T-helper 22 cell (primary cell): ENCODE measurements at places on chromosomes 5 and 9.

DNA sequence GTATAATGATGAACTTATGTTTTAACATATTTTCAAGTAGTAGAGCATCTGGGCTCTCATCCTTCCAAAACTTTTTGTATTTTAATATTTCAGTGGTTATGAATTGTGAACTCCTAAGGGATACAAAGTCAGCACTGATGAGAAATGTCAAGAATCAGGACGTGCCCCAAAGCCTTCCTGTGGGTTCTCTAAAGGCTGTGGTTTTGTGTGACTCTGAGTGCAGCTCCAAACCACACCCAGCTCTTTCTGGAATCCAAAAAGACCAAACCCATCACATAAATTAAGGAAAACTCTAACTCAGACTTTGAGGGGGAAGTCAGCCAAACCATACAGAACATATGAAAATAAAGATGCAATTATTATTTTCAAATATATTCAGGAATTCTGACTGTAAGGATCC lies 40.8 kb upstream of the SMU1 start:
- DNase-seq, result no peak

DNA sequence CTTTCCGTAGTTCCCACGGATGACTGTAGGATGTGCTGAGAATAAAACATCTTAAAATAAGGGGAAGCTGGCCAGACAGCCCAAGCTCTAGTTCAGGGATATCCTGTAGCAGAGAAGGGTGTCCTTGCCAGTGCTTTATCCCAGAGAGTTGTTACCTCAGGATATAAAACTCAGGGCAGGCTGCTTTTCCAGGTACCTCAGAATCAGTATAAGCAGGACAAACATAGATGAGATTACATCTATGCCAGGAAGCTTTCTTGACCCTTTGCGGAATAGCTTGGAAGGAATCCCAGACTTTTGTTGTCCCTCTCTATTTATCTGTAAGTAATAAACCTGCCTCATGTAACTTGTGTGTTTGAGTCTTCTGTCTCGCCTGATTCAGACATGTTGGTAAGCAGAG lies 565.7 kb downstream of the PRDM9 start:
- no peak for DNase-seq

DNA sequence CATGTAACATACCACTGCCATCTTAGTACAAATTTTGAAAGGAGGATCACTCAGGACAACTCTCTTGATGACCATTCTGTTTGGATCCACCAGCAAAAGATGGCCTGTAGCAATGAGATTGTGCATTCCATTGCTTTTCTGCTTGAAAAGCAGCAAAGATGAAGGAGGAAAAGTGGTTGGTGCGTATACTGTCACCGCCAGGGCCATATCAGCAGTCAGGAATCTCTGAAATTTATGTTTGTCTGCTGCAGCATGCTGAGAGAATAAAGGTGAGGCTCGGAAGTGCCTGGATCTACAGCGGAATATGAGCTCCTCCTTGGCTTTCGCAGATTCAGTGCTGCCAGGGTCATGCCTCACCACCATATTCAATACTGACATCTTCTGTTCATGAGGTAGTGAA lies 144.4 kb downstream of the GPBP1 start:
- DNase-seq, result no peak

DNA sequence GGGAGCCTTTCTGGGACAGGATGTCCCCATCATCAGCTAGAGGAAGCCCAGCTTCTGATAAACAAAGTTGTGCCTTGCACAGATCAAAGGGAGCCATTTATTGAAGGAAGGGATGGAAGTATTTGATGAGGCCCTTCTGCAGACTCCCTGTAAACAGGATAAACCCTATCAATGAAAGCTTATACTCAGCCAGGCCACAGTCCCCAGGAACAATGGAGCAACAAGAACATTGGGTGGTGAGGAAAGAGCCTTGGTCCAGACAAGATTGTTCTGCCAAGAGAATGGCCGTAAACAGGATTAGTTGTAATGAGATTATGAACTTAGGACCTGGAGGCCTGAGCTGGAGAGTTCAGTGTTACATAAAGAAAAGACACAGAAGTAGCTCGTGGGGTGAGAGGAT lies 40.5 kb upstream of the LIFR start:
- no peak for DNase-seq

GRCh38 chr5:147539053-147539452 lies 29.2 kb upstream of the DPYSL3 start:
- no peak for DNase-seq

DNA sequence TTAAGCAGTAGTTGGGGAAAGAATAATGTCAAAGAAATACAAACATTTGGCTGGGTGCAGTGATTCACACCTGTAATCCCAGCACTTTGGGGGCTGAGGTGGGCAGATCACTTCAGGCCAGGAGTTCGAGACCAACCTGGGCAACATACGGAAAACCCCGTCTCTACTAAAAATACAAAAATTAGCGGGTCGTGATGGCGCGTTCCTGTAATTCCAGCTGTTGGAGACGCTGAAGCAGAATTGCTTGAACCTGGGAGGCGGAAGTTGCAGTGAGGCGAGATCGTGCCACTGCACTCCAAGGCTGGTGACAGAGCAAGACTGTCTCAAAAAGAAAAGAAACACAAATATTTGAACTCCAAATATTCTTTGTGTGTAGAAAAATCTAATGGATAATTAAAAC lies 4.7 kb downstream of the MATR3 start:
- no peak for DNase-seq

GRCh38 chr9:129177443-129177790 lies 644 bp downstream of the IER5L start:
- no peak for DNase-seq

DNA sequence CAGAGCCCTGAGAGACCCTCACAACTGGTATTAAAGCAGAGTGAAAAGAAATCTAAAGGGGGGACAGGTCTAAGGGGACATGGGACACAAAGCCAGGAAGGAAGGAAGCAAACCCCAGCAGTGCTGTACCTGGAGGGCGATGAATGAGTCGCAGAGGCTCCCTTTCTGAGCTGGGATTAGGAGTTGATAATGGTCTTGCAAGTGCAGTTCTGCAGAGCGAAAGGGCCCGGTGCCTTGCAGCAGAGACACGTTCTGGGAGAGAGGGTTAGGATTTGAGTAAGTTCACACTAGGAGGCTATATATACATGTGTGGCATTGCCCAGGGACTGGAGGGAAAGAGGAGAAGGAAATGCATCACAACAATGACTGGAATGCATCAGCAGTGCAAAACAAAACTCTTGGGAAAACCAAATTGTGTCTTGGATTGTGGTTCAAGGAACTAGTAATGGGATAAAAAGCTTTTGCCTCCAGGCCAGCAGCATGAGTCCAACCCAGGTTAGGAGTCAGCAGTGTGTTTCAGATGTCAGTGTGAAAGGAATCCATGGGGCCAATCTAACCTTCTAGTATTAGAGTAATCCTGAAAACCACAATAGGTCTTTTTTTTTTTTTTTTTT lies 38.8 kb upstream of the LIFR start:
- no peak for DNase-seq

- no peak for DNase-seq
These were observed 4.5 kb downstream of the EBF1 start for GRCh38 chr5:159095151-159095721.

DNA sequence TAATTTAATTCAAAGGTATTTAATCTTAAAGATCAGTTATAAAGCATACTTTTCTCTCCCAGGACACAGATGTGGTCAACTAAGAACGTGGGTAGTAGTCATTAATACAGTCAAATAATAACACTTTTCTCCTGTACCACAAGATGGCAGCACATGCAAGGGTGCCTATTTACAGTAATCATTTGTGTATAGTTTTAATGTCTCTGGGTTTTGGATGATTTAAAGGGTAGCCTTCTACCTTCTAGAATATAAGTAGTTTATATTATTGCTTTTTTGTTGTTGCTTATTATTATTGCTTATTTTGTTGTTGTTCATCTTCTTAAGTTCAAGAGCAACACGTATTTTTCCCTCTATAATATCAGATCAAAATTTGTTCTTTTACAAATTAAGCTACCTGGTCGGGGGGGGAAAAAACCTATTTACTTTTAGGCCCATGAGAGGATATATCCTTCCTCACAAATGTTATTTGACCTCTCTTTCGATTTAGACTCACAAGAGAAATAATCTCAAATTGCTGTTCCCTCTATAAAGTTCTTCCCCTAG lies 59.6 kb upstream of the SLC27A6 start:
- DNase-seq, result no peak

- DNase-seq, result no peak
These were observed 64.6 kb downstream of the YTHDC2 start for GRCh38 chr5:113578091-113578490.

GRCh38 chr9:125360601-125361000 lies 99.0 kb downstream of the GAPVD1 start:
- DNase-seq, result no peak

- no peak for DNase-seq
These were observed 82.4 kb downstream of the CNTLN start for GRCh38 chr9:17217272-17217671.
